ENCODE measurements at places on chromosomes 12 and 14.
A peak's percentile ranks its signal among the peaks of the same experiment; 100 is the strongest.

DNA sequence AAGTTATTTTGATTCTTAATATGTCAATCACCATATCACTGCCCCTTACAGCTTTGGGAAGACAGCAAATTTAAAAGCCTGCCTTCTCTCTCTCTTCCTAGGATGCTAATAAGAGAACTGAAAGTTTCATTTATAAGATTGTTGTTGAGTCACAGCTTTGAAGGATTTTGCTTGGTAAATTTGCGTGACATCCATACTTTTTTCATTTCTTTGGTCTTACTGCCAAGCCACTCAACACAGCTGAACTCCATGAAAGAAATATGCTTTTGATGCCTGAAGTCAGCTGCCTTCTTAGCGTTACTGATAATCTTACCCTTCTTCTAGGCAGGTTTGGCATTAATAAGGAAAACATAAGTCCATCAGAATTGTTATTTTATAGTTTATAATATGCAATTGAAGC, 155.0 kb downstream of the CRADD start:
- no peak for DNase-seq

DNA sequence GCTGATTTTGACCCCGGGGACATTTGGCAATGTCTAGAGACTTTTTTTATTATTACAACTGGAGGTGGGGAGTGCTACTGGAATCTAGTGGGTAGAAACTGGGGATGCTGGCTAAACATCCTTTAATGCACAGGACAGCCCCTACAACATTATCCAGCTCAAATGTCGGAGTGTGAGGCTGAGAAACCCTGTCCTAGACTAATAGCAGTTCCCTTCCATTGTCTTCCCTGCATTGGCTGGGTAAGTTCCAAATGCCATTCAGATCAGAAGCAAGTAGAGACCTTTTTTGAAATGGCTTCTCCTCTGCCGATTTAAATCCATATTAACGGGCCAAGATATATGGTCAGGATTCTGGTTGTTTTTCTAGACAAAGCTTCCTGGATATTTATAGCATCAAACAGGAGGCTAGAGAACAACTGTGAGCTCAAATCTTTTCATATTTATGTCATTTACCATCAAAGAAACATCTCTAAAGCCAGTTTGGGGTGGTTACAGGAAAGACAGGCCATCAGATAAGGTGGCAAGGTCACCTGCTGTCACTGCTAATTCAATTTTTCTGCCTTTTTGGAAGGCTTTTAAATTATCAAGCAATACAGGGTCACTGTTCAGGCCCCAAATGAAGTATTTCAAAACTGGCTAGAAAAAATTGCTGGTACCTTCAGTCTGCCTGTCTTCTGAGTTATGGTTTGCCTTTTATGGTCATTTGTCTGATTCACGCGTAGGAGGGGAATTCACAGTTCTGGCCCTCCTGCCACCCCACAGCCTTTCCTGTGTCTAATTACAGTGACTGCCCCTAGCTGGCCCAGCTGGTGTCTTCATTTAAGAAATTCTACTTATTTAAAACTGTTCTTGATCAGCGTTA, 20.1 kb upstream of the AKAP5 start:
- DNase-seq, result peak; percentile 60

- no peak for DNase-seq
Observed at GRCh38 chr12:81617915-81618314, 141.2 kb downstream of the PPFIA2 start.

DNA sequence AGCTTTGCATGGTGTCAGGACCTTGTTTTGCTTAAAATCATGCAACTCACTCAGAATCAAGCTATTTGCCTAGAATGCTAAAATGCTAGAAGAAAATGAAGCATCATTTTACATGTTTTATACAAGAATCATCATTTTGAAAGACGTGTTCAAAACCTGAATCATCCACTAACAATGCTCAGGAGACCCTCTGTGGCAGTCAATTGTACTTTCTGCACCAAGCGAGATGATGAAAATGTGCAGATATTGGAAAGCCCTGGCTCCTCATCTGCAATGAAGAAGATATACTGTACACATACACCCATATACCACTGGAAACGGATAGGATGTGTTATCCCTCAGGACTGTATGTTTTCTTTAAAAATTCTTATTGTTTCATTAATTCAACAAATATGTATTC, 92.7 kb downstream of the DYRK2 start:
- no peak for DNase-seq

GRCh38 chr14:23443411-23443812, 8.0 kb upstream of the MYH7 start:
- no peak for DNase-seq

DNA sequence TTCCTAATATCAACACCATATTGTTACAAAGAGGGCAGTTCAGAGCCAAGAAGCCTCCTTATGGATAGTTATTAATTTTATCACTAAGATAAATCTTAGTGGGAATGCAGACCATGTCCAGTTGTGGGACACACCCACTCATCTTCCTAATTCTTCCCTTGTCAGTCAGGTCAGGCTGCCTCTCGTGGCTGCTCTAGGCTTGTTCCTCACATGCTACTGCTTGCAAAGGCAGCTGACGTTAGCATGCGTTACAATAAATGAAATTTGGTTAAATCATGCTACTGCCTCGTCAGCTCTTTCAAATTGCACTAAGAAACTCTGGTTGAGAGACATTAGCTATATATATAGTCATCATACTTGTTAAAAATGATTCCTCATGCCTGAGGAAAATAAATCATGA, 108.4 kb downstream of the CAND1 start:
- no peak for DNase-seq

DNA sequence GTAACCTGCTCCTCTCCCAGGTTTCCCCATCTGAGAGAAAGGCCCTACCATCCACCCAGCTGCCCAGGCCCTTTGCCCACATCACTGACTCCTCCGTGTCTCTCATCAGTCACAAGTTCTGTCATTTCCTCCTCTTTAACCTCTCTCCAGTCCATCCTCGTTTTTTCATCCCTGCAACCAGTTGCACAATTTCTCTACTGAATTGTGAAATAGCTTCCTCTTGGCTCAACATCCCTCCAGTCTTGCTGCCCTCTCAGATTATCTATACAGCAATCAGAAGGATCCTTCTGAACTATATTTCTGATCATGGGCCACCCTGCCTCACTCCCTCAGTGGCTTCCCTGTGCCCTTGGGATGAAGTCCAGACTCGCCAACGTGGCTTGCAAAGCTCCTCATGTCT, 6.8 kb downstream of the FAM161B start:
- DNase-seq, result no peak

- DNase-seq, result no peak
Observed at GRCh38 chr12:88579161-88579517, 1.1 kb downstream of the KITLG start.

- no peak for DNase-seq
Observed at GRCh38 chr12:15732341-15733061, 56.7 kb downstream of the EPS8 start.

- no peak for DNase-seq
Observed at GRCh38 chr12:75528272-75528671, 16.9 kb upstream of the KRR1 start.

GRCh38 chr12:27293463-27293862, 39.2 kb upstream of the BMAL2 start:
- no peak for DNase-seq

DNA sequence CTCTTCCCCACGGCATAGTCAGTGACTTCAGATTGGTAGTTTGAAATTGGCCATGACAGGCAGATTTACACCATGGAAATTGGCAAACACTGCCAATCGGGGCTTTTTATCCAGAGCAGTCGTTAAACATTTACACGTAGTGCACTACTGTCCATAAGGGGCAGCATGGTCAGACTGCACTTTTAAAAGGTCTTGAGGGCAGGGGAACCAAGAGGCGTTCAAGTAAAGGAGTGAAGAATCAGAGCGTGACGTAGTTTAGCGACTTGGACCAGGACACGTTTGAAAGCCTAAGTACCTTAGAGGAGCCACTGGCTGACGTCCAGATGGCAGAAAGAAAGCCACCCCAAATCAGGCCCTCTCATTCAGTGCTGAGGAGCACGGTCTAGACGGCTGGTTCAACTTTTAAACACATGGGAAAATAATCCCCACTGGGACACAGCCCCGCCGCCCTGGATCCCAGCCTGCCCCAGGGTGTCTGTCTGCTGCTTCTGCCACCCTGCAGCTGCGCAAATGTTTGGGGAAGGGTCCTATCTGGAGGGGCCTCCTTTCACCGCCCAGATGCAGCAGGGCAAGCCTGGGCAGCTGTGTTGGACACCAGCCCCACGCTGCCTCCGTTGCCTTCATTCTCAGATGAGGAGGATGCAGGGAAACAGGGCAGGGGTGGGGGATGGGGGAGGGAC, 52.5 kb upstream of the PPP2R5C start:
- no peak for DNase-seq

GRCh38 chr12:94309373-94309772, 150.3 kb downstream of the CEP83 start:
- no peak for DNase-seq

GRCh38 chr12:101172316-101172715, 37.7 kb downstream of the SLC5A8 start:
- no peak for DNase-seq

GRCh38 chr12:65318186-65318685, 39.8 kb downstream of the MSRB3 start:
- no peak for DNase-seq

DNA sequence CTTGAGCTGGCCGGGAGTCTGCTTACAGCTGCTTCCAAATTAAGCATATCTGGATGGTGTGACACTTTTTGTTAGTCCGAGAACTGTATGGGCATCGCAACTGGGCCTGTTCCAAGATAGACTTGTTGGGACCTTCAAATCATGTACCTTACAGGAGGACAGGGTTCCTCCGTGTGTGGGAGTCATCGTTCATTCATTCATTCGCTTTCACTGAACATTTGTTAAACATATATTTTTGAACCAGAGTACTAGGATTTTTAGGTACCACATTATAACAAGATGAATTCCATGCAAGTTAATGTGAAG, 387 bp upstream of the IPO8 start:
- no peak for DNase-seq

GRCh38 chr12:77231501-77231918, 166.1 kb upstream of the E2F7 start:
- DNase-seq, result no peak

GRCh38 chr12:119829439-119829838, 47.7 kb downstream of the CIT start:
- no peak for DNase-seq

- DNase-seq, result no peak
Observed at GRCh38 chr12:32201976-32202375, 95.3 kb downstream of the BICD1 start.

GRCh38 chr14:64244279-64244678, 49.9 kb downstream of the ESR2 start:
- DNase-seq, result no peak

- DNase-seq, result no peak
Observed at GRCh38 chr12:25962932-25963525, 4.5 kb downstream of the RASSF8 start.

- DNase-seq, result no peak
Observed at GRCh38 chr12:42593874-42594273, 4.3 kb upstream of the PRICKLE1 start.

DNA sequence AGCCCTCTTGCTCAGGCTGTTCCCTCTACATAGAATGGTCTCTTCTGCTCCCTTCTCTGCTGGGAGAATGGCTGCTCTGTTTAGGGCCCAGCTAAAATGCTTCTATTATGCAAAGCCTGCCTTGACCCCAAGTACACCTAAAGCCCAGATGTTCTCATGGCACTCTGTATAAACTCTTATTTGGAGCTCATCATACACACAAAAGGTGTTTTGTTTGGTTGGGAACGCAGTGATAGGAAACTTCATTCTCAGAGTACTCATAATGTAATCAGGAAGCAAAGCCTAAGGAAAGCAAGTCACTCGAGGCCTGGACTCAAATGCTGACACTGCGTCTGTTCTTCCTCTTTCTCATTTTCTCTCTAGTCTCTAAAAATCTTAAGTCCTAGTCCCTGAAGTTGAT, 38.2 kb upstream of the SYCP3 start:
- DNase-seq, result no peak

GRCh38 chr12:69698769-69699540, at the start of gene BEST3:
BEST3 (minus strand) TSS chr12:69699303; CDS start chr12:69697798, 1,505 bp downstream.
- no peak for DNase-seq

GRCh38 chr12:112924986-112925385, 13.3 kb upstream of the OAS3 start:
- no peak for DNase-seq

GRCh38 chr12:79939728-79940310, 4.9 kb upstream of the PPP1R12A start:
- DNase-seq, result no peak

DNA sequence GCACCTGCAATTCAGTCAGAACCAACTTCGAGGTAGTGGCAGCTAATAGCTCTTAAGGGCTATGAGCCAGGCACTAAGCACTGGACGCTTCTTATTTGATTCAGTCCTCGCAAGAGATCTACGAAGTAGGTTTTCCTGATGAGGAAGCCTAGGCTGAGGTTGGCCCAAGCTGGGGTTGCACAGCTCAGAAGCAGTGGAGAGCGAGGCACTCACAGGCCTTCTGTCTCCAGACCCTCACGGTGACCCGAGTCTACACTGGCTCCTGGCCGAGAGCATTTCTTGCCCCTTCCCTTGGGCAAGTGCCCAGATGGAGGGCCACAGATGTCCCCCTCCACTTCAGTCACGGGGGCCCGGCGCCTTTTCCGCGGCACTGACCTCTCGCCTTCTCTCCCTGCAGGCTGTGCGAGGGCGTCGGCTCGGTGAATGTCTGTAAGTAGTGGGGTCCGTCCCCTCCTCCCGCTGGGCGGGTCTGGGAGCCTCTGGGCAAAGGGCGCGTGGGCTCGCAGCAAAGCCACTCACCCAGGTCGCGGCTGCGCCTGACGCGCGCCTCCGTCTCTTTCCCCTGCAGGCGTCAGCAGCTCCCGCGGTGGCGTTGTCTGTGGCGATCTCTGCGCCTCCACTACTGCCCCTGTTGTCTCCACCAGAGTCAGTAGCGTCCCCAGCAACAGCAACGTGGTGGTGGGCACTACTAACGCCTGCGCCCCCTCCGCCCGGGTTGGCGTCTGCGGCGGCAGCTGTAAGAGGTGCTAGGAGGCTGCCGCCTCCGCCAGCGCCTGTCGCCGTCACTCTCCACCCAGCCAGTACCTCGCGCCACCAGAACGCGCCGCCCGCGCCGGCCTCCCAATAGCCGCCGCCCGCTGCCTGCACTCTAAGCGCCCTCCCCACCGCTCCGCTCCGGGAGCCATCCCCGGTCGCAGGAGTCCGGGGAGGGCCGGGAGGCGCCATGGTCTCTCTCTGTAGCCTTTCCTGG, 13.1 kb downstream of the KRT83 start:
- peak; percentile 66 for DNase-seq

DNA sequence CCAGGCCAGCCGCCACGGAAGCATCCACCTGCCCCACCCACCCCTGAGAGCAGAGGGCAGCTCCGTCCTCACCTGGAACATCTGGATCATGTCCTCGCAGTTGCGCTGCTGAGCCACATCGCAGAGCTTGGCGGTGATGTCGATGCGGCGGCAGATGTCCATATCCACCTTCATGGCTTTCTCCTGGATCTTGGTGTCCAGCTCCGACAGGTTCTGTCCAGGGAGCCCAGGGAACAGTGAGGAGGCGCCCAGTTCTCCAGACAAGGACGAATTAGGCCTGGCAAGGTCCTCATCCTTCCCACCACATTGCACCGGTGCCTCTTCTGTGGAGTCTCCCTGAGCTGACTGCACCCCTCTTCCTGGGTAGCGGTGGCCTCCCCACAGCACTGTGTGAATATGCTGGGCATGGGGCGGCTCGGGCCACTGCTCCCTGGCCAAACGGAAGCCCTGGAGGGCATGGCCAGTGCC, 6.1 kb downstream of the IFFO1 start:
- no peak for DNase-seq

GRCh38 chr14:29587046-29587445, 340.6 kb downstream of the PRKD1 start:
- no peak for DNase-seq

GRCh38 chr12:29398495-29398894, 17.5 kb upstream of the ERGIC2 start:
- DNase-seq, result no peak

Data from activated T-cell treated with anti-CD3 and anti-CD28 coated beads, Interleukin-2, amount 50 U/mL, for 72 hours (primary cell).